CD4-positive, alpha-beta T cell treated with Interferon alpha-2 for 1 hour (primary cell): ENCODE measurements at places on chromosomes 13 and 19.
A peak's percentile ranks its signal among the peaks of the same experiment; 100 is the strongest.

GRCh38 chr19:22606212-22606553, 27.9 kb upstream of the ZNF492 start:
- no peak for DNase-seq

GRCh38 chr19:49954933-49955332, 6.0 kb downstream of the SIGLEC11 start:
- no peak for DNase-seq

- no peak for DNase-seq
Observed at GRCh38 chr13:50198508-50198907, 183.3 kb downstream of the KCNRG start.

DNA sequence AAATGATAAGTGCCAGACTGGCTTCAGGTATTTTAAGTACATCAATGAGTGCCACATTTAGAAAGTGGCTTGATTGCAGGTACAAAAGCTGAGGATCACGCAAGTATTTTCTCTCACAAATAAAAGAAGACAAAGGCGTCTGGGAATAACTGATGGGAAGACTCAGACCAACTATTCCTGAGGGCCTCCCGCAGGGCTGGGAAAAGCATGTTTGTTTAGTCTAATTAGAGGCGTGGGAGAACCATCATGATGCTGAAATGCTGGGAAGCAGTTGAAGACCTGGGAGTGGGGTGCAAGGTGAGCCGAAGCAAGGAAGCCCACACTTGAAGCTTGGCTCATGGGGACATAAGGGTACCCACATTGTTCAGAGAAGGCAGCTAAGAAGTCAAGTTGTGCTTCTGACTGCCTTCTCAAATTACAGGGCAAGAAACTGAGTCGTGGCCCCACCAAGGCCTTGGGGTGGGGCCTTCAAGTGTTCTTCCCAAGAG, 536.0 kb downstream of the MYO16 start:
- DNase-seq, result no peak

GRCh38 chr13:78133511-78133910, 214.9 kb upstream of the EDNRB start:
- DNase-seq, result no peak

GRCh38 chr19:16144216-16144581, 714 bp downstream of the HSH2D start:
- DNase-seq, result no peak

GRCh38 chr19:33910922-33911321, 114.3 kb downstream of the KCTD15 start:
- no peak for DNase-seq

DNA sequence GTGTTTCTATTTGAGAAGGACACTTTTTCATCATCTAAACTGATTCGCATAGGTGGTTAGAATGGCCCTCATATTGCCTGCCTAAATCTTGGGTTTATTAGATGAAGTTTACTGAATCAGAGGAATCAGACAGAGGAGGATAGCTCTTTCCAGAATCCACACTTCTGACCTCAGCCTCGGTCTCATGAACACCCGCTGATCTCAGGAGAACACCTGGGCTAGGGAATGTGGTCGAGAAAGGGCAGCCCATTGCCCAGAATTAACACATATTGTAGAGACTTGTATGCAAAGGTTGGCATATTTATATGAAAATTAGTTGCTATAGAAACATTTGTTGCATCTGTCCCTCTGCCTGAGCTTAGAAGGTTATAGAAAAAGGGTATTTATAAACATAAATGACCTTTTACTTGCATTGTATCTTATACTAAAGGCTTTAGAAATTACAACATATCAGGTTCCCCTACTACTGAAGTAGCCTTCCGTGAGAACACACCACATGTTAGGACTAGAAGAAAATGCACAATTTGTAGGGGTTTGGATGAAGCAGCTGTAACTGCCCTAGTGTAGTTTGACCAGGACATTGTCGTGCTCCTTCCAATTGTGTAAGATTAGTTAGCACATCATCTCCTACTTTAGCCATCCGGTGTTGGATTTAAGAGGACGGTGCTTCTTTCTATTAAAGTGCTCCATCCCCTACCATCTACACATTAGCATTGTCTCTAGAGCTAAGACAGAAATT, 103.8 kb downstream of the TNFRSF19 start:
- DNase-seq, result no peak

DNA sequence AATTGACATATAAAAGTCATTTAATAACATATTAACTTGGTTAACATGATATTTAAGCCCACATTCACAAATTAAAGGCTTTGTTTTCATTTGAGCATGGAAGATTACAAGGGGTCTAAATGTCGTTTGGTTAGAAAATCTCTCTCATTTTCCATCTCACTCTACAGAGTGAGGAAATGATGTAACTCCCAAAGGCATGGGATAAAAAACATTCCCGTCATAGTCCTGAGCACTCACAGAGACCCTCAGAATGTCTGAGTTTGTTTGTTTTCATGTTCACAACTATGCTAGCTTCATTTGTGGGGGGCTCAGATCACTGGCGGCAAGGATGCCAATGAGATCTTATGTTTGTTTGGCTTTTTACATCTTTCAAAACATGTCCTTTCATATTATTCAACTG, 307.5 kb downstream of the TBC1D4 start:
- DNase-seq, result no peak

GRCh38 chr13:79281339-79281747, 124.7 kb downstream of the RBM26 start:
- no peak for DNase-seq

DNA sequence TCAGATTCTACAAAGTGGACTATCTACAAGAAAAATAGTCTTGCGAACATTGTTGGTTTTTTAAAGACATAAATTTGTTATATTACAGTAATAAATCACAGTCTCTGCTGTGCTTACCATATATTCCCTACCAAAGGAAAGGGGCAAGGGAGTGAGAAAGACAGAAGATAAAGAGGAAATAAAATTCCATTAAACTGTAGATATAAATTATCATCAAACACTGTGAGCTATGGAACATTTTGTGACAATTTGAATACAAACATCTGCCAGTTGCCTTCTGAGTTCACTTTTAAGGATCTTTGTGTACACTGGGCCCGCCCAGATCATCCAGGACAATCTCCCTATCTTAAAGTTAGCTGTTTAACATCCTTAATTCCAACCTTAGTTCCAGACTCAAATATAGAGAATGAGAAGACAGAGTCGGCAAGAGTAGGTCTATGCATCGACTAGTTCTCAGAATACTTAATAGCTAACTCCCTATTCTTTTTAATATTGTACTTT, 122.8 kb downstream of the NUFIP1 start:
- DNase-seq, result no peak

GRCh38 chr19:57171551-57172081, 4.3 kb upstream of the DUXA start:
- peak; percentile 11 for DNase-seq

GRCh38 chr13:60139272-60139671, 24.5 kb downstream of the DIAPH3 start:
- DNase-seq, result no peak

GRCh38 chr19:32875428-32875827, 5.9 kb upstream of the SLC7A9 start:
- DNase-seq, result no peak

GRCh38 chr13:49533591-49534269, 38.0 kb downstream of the PHF11 start:
- no peak for DNase-seq

DNA sequence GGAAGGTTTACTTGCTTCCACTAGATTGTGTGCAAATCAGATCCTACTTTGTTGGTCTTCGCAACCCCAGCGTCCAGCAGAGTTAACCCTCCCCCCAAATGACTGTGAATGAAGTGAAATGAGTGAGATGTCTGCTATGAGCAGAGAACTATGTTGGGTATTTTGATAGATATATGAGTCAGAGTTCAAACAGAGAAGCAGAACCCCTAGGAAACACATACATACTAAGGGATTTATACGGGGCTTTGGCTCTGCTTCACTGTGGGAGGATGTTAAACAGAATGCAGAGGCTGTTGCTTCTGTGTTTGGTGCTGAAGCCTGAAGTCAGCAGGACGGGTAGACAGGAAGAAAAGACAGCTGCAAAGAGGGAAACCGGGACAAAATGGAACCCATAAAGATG, 197.0 kb downstream of the MZT1 start:
- no peak for DNase-seq

DNA sequence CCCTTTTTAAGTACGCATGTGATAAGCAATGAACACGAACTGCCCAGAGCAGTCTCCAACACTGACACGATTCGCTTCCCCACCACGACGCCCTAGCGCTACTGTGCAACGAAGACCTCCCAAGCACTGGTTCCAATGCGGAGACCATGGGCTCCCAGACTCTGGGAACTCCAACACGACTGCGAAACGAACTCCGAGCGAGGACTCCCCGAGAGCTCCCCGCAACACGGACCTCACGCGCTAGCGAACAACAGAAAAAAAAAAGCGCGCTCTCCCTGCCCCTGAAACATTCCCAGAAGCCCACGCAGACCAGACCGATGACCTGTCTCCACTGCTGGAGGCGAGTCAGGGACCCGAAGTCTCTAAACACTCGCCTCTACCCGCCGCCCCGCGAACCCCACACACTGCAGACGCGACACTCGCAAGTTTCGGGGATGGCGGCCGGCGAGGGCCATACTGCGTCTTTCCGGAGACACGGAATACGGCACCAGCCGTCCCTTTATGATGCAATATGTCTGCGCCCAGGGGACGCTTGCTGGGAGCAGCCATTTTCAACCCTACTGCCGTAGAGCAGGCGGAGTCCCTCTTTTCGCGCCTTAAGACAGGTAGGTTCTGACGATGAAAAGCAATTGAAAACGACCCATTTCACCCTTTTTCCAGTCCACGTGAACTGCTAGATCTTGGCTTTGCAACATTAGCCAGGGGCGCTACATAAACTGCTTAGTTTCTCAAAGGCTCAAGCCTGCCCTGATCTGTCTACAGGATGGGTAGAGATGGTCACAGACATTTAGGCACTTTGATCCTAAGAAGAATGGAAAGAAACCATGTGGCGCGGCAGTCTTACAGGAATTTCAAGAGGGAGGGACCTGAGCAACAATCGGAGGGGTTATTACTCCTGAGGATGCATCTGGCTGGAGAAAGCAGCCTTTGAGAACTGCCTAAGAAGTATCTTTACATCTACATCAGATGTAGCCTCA, at the start of gene ZNF577:
ZNF577 (minus strand) TSS at position 430 of the 977 bp plus-strand sequence. CDS start 7,569 bp downstream, outside the sequence.
- DNase-seq, result peak; percentile 83

DNA sequence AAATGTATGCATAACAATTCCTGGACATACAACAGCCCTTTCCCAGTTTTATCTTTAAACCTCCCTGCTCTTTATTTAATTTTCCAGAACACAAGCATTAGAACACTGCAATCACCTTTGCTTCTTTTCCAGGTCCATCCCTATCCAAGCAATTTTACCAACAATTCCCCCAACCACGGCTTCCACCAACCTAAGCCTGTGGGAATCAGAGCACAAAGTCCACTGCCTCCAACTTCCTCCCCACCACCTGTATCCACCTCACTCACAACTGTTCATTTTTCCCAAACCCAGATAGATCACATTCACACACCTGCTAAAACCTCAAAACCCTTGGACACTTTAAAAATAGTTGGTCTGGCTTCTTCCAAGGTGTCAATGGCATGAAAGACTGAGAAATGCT, 39.5 kb downstream of the FOXO1 start:
- no peak for DNase-seq

DNA sequence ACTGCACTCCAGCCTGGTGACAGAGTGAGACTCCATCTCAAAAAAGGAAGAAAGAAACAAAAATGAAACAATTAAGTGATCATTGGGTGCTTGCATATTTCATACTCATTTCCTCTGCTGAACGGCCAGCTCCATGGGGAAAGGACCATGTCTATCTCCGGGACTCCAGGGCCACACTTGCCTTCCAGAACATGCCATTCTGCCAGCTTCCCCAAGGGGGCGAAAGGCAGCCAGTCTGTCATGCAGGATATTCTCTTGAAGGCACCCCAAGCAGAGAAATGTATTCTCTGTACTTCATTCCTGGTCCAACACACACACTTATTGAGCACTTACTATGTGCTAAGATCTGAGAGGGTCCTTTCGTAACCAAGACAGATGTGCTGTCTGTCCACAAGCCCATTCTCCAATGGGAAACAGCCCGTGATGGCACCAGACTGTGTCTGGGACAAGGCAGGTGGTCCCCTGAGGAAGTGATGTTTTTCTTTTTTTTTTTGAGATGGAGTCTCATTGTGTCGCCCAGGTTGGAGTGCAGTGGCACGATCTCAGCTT, 10.2 kb upstream of the CARM1 start:
- DNase-seq, result peak; percentile 58

GRCh38 chr19:28397800-28398199, 815.2 kb downstream of the UQCRFS1 start:
- DNase-seq, result no peak

DNA sequence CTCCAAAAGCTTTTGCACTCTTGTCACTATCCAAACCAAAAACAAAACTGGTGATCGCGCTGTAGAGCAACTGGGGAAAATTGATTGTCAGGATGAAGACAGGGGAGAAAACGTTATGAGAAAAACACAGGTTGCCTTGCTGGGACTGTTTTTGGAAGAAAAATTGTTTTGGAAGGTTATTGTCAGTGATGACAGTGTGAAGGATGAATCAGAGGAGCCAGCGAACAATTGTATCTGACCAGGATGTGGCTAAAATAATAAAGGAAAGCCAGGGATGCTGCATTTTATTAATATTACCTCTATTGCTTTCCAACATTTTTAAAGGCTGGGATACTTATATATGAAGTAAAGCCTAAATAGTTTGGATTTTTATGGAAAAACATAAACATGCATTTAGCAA, 334.0 kb downstream of the SPRY2 start:
- no peak for DNase-seq

GRCh38 chr13:42906257-42906656, 85.8 kb downstream of the EPSTI1 start:
- DNase-seq, result no peak

GRCh38 chr13:80237646-80238045, 103.3 kb downstream of the SPRY2 start:
- DNase-seq, result no peak

- DNase-seq, result no peak
Observed at GRCh38 chr13:101982903-101983302, 418.9 kb downstream of the FGF14 start.

DNA sequence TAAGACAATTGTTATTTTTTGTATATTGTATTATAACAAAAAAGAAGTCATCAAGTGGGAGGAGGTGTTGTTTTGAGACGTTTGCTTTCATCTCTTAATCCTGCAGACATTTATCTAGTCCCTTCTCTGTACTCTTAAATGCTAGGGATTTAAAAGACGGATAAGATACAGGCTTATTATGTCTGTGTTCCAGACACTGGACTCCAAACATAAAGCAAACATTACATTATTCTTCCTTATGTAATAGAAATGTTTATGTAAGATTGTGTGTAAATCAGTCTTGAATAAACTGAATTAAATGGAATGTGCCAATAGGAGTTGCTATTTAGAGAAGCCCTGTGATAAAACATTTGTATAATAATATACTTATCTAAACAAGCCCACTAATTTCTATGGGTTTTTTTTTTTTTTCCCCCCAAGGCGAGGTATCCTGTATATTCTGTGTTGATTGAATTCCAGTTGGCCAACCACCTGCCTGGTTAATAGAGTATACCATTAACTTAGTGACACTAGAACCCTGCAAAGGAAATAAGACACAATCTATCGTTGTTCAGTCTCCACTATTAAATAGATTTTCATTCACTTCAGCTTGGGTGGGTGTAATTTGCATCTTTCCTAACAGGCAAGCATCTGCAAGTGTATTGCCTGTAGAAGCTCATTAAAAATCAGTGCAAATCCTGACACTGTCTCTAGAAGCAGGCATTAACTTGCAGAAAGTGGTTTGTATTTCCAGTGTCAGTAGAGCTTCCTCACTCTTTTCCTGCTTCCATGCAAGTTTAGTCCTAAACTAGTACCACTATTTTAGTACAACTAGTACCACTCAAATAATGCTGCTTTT, 69.0 kb downstream of the LRCH1 start:
- DNase-seq, result no peak
